ENCODE measurements at places on chromosomes 6 and 20.

DNA sequence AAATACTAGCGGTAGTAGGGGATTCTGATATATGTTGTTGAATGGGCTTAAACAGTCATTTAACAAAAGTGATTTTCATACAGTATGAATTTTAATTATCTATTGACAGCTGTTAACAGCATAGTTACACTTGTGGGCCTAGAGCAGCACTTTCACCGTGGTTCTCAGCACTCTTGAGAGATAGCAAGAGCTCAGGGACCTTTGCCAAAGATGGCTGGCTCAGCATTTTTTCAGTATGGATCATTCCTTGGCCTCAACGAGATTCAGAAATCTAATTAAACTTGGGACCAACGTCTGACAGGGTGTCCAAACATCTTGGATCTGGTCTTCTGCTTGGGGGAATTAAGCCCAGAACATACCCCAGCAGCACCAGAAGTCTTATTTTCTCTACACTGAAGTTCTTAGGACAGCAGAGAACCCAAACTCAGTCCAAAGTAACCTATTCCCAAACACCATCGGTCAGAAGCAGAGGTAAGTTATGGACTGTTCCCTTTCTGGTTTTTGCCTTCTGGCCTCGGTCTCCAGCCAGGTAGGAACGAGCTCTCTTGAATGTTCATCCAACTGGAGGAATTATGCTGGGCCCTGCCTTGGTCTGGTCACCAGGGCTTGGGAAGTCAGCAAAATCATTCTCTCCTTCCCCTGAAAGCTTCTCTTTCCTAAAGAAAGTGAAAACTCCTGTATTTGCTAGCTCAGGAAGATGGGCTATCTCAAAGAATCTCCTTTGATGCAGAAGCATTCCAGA lies 25.7 kb downstream of the PRPH2 start:
- DNase-seq = no peak

GRCh38 chr20:21516861-21517565 lies 3.1 kb upstream of the NKX2-2 start:
- DNase-seq = no peak

GRCh38 chr20:63048516-63049190 lies 41.9 kb upstream of the BHLHE23 start:
- no peak for DNase-seq

GRCh38 chr6:37305841-37306425 lies 47.9 kb upstream of the RNF8 start:
- DNase-seq = no peak

- DNase-seq = no peak
Measured at GRCh38 chr20:34977365-34978091, 21.9 kb downstream of the MYH7B start.

GRCh38 chr6:21022343-21023107 lies 488.3 kb downstream of the CDKAL1 start:
- no peak for DNase-seq

- no peak for DNase-seq
Measured at GRCh38 chr6:123640567-123641187, 3.9 kb upstream of the TRDN start.

- DNase-seq = no peak
Measured at GRCh38 chr6:127121637-127121960, 3.1 kb downstream of the RSPO3 start.

DNA sequence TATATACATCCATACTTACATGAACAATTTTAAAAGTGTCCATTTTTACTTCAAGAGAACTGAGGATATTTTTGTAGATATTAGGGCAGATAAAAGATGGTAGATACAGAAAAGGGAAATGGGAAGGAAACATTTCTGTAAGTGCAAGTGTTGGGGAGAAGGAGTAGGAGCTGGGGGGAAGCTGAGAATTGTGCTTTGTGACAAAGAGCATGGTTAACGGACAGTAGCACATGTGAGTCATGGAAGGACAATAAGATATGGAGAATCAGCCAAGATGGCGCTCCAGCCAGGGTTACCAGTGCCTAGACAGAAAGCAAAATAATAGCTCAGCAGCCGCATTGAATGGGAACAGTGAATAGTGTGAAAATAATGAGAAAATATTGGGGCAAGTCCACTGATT lies 12.7 kb upstream of the HLA-DRB1 start:
- no peak for DNase-seq

DNA sequence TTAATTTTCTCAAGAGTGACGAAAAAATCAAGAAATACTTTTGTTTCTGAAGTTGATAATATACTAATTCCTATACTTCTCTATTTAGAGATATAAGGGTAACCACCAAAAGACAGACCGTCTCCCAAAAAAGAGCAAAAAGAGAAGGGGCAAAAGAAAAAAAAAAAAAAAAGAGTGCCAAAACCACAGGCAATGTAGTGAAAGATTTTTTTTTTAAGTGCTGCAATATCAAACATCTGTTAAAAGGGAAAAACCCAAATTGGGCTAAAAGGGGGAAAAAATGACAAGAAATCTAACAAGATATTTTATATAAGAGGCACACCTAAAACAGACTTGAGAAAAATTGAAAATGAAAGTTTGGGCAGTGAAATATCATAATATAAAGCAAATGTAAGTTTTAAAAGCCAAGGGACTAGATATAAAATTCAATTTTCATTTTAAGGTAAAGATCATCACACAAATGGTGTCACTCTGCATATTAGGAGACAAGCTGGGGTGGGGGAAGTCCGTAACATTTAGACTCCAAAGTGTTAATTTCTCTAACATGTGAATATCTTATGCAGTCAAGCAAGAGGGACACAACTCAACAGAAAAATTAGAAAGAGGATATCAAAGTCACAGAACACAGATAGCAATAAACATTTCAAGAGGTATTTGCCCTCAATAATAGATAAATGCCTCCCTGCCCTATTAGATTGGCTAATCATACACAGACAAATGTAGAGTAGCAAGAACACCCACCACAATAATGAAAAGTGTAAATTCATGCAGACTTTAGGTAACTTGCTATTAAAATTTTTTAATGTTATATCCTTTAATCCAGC lies 9.1 kb downstream of the C6orf52 start:
- DNase-seq = no peak

DNA sequence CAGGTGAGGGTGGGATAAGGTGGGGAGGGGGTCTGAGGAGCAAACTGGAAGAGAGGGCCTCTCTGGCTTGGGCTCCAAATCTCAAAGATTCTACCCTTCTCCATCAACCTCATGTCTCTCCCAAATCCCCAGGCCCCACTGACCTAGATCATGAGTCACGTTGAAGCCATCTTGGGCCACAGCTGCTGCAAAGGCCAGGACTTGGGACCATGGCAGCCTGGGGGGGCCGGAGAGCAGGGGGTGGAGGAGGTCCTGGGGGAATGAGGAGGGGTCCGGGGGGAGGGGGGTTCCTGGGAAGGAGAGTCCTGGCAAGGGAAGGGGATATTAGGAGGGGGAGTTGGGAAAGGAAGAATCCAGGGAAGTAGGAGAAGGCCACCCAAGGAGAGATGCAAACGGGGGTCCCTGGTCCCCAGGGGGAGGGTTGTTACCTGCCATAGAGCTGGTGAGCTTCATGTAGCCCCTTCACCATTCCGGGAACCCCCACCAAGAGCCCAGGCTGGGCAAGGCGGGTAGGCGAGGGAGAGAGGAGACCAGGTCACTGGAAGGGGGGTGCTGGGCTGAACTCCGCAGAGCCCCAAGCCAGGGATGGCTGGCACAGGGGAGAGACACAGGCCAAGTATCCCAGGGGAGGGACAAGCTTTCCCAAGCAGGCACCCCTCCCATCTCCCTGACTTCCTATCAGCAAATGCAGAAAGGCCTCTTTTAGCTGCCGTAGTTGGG lies 12.7 kb downstream of the GGT7 start:
- no peak for DNase-seq

DNA sequence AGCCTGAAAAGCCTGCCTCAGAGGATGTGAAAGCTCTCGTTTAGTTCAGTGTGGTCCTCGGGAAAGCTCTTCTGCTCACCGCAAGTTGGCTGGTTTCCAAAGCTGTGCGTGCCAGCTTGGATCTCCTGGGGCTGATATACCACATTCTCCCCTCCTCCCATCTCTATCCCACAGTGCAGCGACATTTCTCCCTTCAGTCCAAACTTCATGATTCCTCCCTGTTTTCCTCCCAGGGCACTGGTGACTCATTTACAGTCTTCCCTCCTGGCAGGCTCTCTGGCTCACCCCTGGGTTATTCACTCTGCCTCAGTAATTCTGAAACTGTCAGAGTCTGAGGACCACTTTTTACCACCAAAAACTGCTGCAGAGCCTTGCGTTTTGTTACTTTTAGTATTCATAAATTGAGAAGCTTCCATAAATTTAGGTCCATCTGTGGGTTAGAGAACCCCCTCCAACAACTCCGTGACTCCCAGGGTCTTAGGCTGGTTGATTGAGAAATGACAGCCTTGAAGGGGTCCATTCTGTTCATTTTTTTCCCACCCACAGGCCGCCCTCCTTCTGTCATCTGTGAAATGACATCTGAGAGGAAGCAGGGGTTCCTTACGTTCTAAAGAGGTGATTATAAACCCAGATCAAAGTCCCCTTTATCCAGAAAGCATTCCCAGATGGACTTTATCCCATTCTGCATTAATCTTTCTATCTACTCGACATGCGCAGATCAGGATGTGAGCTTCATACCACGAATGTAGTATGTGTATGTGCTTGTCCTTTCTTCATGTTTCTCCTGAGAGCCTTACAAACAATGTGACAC lies 6.1 kb downstream of the TRIM10 start:
- no peak for DNase-seq

DNA sequence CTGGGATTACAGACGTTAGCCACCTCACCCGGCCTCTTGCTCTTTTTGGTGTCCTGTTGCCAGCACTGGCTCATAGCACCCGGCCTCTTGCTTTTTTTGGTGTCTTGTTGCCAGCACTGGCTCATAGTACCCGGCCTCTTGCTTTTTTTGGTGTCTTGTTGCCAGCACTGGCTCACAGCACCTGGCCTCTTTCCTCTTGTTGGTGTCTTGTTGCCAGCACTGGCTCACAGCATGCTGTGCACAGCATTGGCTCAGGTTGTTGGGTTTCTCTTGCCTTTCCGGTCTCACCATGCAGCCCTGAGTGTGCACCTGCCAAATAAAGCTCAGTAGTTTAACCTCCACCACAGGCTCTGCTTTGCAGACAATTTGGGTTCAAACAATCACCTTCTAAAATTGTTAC lies 208.2 kb downstream of the THBS2 start:
- no peak for DNase-seq

- no peak for DNase-seq
Measured at GRCh38 chr6:13851803-13852202, 37.4 kb upstream of the MCUR1 start.

GRCh38 chr6:152836523-152836922 lies 85.9 kb downstream of the VIP start:
- no peak for DNase-seq

GRCh38 chr6:43260791-43261190 lies 17.5 kb downstream of the TTBK1 start:
- DNase-seq = no peak

DNA sequence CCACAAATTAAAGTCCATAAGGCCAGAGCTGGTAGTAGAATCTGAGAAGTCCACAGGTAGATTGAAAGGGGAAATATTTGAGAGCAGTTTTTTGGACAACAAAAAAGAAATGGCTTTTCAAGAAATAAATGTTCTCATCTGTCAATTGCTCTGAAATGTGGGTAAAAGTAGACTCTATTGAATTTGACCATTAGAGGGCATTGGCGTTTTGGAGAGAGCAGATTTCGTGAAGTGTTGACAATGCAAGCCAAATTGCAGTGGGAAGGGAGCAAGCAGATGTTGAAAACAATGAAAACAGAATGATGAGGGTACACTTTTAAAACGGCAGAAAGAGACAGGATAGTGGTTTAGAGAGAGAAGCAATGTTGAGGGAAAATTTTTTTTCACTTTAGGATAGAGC lies 149.1 kb upstream of the FAM83B start:
- DNase-seq = no peak

GRCh38 chr20:35030136-35030535 lies 62.5 kb downstream of the TRPC4AP start:
- no peak for DNase-seq

GRCh38 chr20:62606551-62607201 lies 35.6 kb upstream of the SLCO4A1 start:
- DNase-seq = no peak

DNA sequence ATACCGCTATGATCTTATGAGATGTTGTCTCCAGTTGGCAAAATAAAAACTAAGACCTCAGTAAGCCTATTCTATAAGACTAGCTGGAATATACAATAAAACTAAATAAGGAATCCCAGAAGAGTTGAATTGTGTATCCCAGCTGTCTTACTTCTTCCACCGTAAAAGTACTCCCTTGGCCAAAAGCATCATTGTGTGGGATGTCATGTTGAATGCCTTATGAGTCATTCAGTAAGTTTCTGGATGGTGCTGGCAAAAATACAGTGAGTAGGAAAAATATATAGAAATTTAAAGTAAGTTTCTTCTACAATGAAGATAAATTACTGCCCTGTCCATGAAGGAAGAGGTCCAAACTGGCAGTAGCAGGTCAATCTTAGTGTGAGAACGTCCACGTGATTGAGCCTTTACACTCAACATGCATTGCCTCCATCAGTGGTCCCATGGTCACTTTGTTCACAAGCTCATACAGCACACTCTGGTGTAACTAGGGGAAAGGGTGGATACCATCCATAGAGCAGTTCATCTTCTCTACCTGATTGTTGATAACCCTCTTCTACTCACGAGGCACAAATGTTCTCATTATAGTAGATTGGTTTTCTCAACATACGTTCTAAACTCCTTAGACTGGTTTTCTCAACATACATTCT lies 13.7 kb upstream of the ZNF318 start:
- DNase-seq = no peak

DNA sequence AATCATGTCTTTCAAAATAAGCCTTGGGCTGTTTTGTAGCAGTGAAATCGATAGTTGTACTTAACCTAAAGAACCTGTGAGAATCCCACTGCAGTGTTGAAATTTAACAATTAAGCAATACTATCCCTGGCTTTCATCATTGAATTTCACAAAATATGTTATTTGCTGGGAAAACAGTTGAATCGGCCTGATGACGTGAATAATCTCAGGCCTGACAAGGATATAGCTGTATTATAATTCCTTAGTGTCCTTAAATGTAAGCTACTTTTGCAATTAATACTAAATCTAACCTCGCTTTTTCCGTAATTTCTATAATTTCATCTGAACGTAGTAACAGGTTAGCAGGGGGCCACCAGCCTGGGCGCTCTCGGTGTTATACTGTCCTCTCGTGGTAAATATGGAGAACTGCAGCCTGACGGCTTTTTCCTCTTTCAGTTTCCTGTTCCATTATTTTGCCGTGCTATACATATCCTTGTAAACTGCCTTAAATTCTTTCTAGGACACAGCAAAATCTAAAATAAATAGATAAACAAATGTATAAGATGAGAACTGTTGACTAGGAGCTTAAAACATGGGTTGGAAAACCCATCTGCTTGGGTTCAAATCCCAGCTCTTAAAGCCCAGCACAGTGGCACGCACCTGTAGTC lies 24.0 kb downstream of the MTFR2 start:
- DNase-seq = peak; percentile 2

DNA sequence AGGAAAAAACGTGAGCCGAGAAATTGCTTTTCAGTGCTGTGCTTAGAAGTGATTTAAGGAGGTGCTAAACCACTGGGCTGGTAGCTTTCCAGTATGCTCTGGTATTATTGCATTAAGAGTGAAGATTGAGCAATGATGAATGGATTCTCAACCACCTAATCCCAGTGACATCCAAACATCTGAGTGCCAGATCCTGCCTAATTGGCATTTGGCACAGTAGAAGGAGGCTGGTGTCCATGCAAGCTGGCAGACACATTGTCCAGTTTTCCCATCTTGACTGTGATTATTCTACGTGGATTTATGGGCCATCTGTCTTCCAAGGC lies 398.0 kb upstream of the PLCB4 start:
- no peak for DNase-seq
